Neural crest cell (in vitro differentiated cells): ENCODE measurements at places on chromosomes 13 and 19.
A peak's percentile ranks its signal among the peaks of the same experiment; 100 is the strongest.

DNA sequence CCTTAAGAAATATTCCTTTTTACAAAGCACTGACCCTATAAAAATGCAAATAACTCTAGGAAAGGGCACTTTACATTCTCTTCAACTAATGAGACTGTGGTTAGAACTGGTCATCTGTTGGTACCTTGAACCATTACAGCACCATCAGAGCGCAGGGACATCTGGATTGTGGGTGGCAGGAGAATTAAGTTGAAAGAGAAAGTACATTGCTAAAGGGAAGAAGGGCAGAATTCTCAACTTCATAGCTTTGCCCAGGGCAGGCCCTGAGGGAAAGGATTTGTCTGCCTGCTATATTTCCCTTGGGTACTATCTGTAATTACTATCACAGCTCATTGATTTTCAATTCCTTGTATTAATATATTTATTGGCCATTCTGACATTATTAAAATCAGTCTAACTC is 196.8 kb downstream of the KLF12 start:
- DNase-seq = no peak

- no peak for DNase-seq
Measured at GRCh38 chr19:42558450-42559150, 30.3 kb upstream of the CEACAM1 start.

- DNase-seq = no peak
Measured at GRCh38 chr19:39563408-39563807, 23.4 kb upstream of the EID2 start.

DNA sequence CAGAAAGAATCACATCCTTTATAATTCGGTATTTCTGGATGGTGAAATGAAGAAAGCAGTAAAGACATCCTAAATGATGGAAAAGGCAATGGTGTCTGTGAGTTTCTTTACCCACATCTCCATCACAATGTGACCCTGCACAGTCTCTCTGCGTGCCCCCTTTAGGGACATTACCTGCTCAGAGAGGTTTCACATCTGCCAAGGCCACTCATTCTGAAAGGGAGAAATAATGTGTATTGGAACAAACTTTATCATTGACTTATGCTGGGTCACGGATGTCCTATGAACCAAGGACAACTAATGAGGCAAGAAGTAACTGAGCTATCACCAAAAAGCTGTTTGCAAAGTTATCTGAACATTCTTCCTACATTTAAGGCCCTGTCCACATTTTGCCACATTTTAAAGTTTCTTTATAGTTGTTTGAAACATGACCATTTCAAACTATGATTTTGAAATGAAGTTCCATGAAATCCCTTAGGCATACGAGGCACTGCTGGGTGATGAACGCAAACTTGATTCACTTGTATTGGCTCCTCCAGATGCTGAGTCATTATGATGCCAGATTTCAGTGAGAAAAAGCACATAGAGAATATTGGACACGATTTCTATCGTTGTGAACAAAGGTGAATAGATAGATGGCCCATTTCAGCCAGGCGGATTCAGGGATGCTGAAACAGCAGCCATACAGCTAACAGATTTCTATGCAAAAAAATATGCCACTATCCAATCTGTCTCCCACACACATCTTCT is 63.5 kb upstream of the HMGB1 start:
- DNase-seq = no peak

DNA sequence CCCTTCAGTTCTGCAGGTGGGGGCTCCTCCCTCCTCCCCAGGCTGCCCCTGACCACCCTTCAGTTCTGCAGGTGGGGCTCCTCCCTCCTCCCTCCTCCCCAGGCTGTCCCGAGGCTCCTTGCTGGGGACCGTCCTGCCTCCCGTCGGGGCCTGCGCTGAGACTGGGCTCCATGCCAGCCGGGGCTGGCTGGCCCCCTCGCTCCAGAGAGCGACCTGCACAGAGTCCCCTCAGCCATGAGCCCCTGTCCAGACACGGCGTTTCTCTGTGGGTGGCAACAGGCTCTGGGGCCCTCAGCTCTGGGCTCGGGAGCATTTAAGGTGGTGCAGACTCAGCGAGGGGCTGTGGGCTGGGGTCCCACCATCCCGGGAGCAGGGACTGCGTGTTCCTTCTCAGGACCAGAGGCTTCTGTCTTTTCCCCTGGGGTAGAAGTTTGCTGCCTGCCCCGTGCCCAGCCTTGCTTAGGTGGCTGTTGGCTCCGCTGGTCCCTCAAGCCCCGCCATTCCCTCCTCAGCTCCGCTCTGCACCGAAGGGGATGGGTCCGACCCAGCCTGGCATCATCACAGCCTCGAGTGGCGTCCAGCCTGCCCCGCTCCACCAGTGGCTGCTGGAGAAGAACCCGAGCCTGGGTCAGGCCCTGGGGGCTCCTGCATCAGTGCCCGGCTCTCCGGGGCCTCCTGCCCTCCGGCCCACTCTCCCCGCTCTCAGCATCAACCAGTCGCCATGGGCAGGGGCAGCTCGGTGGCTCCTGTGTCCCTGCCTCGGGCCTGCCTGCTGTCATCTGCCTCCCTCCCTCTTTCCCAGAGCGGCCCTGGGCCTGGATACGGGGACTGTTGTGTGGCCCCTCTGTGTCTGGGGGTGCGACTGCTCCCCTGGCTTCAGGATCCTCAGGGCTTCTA is 27.6 kb downstream of the CSNK1G2 start:
- no peak for DNase-seq

GRCh38 chr13:43095771-43096719 is 72.7 kb downstream of the DNAJC15 start:
- DNase-seq = no peak

GRCh38 chr13:80249516-80250212 is 91.3 kb downstream of the SPRY2 start:
- no peak for DNase-seq

DNA sequence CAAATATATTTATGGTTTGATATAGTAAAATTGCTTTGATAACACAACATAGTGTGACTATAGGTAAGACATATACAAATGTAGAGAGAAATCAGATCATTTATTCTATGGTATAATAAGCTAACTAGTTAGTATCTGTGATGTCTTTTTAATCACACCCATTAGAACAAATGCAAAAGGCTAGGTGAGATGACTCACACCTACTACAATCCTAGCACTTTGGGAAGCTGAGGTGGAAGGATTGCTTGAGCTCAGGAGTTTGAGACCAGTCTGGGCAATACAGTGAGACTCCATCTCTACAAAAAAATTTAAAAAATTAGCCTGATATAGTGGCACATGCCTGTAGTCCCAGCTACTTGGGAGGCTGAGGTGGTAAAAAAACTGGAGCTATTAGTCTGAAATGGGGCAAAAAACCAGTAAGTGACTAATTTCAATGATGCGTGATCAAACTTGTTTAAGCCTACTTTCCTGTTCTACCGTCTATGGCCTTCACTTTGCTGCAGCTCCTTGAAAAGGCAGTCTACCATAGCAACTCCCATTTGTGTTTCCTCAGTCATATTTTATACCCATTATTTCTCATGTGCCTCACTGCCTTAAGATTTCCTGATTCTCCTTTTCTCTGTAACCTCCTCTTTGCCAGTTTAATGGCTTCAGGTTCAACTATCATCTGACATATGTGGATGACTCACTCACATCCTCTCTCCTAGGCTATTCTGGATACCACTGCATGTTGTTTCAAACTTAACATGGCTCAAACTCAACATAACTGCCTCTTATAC is 12.5 kb downstream of the ALG5 start:
- no peak for DNase-seq

DNA sequence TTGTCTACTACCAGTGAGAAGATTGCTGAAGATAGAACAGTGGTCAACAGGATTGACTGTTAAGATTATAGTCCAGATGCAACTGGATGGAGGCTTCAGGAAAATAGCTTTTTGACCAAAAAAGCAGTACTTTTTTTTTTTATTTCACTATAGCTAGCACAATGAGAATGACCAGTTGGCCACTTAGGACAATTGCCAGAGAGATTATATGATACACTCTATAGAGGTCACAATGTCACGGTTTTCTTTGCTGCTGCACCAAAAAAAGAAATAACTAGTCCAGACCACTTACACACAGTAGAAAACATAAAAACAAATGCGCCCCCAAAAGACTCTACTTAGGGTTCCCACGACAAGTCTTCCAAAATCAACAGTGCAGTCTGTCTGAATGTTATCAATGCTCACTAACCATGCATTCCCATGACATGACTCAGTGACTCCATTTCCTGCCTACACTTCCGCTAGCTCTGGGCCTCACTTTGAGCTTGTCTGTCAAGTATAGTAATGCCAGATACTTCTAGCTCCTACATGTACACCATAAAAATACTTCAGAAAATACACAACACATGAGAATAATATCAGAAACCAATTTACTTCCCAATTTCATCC is 209.1 kb upstream of the STARD13 start:
- DNase-seq = no peak

DNA sequence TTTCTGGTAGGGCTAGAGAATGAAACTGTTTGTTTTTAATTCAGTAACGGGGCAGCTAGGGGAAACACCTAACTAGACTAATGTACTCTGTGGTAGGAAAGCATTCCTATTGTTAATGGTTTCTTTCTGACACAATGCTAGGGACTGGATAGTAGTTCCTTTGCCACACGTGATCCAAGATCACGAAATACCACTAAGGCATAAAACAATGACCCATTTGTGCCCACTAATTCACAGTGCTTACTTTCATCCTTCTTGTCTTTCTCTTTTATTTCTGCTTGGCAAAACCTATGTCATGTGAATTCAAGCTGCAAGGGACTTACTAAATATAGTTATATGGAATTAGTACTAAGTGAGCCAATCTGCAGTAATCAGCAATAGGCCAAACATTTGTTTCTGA is 834.1 kb upstream of the SLITRK6 start:
- no peak for DNase-seq

GRCh38 chr13:100040196-100040595 is 48.7 kb upstream of the PCCA start:
- DNase-seq = no peak

DNA sequence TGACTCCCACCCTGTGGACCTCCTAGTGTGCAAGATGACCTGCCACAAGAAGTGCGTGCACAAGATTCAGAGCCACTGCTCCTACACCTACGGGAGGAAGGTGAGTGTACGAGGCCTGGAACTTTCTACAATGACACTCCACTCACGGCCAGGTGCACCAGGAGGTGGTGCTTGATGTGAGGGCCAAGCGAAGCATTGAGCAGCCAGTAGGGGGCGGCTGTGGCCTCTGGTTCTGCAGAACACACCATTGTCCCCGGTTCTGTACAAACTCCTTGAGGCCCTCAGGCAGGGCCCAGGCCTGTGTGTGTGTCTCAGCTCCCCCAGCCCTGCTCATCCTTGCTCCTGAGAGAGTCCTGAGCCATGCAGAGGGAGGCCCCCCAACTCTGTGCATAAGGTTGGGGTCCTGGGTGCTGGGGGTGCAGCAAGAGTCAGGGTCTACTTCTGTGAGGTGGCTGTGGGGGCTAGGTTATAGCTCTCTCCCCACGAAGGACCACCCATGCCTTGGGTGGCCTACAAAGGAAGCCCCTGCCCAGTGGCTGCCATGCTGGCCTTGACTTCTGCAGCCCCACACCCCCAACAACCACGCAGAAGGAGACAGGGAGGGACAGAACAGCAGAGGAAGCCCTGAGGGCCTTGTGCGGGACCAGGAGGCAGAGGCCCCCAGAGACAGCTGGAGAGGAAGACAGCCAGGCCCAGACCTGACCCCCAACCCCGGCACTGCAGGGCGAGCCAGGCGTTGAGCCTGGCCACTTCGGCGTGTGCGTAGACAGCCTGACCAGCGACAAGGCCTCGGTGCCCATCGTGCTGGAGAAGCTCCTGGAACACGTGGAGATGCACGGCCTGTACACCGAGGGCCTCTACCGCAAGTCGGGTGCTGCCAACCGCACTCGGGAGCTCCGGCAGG is 9.7 kb upstream of the USE1 start:
- DNase-seq = peak; percentile 34

DNA sequence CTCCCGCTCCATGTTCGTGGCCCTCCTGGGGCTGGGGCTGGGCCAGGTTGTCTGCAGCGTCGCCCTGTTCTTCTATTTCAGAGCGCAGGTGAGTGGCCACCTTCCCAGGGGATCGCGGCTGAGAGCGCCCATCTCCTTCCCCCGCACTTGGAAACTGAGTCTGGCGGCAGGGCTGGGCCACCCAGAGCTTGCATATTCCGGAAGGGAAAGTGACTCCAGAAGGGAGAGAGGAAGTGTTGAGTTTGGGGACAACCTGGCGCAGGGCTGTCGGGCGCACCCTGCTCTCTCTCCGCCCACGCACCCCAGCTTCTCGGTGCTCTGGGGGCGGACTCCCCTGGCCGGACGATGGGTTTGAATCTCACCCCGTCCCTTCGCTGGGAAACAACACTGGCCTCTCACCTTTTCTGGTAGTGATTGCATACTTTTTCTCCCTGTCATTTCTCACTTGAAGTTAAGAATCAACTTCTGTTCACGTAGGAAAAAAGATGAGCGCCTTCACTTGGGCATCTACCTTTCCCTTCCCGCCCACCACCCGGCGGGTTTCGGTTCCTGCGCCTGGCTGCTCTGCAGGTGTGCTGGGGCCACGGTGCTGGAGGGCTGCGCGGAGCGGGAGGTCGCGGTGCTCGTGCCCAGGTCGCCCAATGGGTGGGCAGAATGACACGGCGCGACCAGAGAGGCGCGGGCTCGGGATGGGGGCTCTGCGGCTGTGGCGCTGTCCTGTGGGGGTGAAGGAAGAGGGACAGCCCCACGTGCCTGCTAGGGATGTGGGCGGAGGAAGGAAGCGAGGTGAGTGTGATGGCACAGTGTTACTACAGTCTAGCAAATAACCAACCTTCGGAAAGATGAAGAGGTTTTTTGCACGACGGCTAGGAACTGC is 721 bp downstream of the TNFSF11 start:
- no peak for DNase-seq

GRCh38 chr13:99316657-99317256 is 9.6 kb upstream of the GPR183 start:
- DNase-seq = no peak

- no peak for DNase-seq
Measured at GRCh38 chr19:40726279-40726678, 9.4 kb downstream of the ITPKC start.

GRCh38 chr13:67489016-67489415 is 258.9 kb upstream of the PCDH9 start:
- no peak for DNase-seq

DNA sequence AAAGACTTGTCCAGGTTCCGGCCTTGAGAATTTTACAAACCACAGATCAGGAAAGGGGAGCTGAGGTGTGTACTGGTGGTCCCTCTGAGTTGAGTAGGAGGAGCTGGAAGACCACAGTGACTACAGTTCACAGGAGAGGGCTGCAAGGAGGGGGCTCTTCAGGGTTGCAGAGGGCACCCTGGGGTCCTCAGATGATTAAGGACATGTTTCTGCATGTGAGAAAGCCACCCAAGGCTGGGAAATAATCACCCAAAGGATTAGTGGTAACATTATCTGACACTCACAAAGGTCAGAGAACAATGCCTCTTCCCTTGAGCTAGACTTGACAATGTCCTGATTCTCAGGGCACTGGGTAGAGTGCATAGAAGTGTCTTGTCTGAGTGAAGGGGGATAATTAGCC is 540.4 kb downstream of the IRS2 start:
- DNase-seq = no peak

GRCh38 chr13:26133851-26134250 is 82.0 kb upstream of the SHISA2 start:
- no peak for DNase-seq

GRCh38 chr19:44072543-44073401 is 813 bp downstream of the ZNF284 start:
- DNase-seq = no peak
